AG04450 (cell line): ENCODE measurements at places on chromosomes 1 and 21.

GRCh38 chr1:64046243-64046642 is 157.2 kb upstream of the UBE2U start:
- no peak for DNase-seq

DNA sequence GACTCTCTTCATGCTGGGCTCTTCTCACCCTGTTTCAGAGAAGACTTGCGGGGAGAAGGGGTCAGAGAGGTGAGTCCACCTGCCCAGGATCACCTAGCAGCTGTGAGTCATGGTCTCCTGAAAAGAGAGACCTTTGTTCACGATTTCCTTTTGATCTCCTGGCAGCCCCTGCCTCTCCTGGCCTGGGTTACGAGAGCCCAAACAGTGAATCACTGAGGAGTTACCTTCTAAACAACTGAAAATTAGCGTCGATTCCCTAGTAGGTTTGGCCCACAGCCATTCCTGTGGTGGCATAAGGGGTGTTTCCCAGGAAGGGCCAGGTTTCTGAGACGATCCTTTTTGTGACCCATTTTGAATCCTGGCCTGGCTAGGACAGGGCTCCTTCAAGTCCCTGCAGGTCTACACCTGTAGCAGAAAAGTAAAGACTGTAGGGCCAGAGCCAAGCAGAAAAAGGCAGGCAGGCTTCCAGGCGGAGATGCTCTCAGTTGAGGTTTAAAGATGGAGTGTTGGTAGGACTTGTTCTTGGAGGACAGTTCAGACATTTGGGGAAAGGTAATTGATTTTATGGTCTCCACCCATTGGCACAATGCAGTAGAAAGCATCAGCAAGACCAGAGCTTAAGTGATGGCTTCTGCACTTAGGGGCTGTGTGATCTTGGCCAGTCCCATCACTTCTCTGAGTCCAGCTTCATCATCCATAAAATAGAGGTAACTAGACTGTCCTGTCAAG is 2.1 kb upstream of the PLA2G2E start:
- no peak for DNase-seq

DNA sequence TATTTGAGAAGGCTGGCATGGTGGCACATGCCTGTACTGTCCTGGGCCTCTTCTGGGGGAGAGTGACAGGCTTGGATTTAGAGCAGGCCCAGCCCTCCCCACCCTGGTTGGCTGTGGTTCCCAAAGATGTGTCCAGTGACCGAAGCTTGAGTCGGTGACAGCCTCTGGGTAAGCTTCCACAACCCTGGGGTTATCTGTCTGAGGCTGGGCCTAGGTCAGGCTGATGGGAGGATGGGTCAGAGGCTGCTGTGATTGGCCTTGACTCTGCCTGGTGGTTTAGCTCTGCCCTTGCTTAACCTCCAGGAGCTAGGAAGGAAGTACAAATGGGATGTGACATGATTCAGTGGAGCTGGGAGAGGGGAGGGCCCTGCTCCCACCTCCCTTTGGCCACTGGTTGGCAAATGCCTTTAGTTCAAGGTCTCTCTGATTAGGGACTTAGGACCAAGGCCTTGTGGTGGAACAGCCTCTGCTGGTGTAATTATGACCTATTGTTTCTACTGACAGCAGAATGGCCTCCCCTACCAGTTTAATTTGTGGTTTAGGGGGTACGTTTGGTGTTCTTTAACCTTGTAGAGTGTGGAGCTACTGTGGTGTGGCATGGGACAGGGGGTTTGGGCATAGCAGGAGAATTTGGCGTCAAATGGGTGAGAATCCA is 16.6 kb downstream of the NUDC start:
- no peak for DNase-seq

GRCh38 chr1:30923597-30923996 is 15.0 kb upstream of the SDC3 start:
- no peak for DNase-seq

DNA sequence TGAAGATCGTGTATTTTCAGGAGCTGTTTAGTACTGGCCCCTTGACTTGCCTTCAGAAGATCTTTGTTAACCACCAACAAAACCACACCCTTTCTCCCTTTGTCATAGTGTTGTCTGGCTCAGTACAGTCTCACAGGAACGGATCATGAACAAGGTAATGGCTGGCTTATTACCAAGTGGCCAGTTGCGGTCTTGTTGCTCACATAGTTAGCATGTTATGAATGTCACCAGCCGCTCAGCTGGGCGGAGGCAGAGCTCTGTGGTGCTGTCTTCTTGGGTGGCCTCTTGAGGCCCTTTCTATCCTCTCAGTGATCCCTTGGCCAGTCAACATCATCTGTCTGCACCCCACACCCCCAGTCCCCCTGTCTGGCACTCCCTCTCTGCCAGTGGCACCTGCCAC is 21.4 kb downstream of the CNIH3 start:
- DNase-seq = peak; percentile 83

DNA sequence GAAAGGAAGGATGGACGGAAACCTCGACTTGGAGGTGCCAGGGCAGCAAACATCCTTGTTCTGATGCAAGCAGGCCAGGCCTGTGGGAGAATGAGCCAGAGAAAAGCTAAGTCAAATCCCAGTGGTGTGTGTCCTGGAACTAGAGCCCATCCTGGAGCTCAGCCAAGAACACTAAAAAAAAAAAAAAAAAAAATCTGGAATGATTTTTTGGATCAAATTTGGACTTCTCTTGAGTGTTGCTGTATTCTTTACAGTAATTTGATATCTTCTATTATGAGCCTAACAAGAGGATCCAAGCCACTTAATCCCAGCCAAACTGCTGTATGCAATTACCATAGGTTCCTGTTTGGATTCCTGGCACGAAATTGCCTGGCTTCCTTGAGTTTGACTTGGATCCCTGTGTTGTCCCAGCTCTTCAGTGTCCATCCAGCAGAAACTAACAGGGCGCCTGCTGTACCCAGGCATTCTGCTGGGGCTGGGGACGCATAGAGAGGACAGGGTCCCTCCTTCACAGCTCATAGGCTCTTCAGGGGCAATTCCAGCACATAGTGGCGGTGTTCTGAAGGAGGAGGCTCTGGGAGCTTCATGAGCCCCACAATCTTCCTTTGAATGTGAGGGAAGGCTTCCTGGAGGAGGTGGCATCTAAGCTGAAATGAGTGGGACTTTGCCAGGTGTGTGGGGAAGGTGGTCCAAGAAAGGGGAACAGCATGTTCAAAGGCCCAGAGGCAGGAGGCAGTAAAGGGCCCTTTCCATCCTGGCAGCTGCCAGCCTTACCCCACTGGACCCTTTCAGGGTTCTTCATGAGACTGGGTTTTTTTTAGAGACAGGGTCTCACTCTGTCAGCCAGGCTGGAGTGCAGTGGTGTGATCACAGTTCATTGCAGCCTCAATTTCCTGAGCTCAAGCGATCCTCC is 24.7 kb downstream of the EPHX1 start:
- no peak for DNase-seq

DNA sequence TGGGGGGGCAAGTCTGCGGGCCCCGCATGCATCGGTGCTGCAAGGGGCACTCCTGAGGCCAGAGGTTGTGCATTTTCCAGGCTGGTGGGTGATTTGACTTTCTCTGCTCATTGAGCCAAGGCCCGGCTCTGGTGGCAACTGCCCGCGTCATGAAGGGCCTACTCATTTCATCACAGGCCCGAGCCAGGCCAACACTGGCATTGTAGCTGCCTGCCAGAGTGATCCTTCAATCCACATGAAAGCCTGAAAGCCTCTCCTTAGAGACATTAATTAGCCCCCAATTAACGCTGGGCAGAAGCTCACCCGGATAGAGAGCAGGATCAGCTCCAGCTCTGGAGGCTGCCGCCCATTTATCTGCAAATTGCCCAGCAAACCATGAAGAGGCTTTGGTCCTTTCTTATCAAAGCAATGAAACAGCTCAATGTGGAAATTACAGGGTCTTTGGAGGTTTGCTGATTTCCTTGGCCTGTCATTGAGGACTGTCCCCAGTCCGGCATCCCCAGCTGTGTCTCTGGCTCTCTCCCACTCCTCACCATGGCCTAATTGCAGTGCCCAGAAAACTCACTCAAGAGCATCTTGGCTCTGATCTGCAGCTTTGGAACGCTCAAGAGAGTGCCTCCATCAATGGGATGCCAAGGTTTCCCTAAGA is 50.4 kb upstream of the STUM start:
- DNase-seq = no peak

GRCh38 chr1:239603530-239603929 is 217.2 kb downstream of the CHRM3 start:
- no peak for DNase-seq

- DNase-seq = no peak
These were observed 30.8 kb upstream of the RPTN start for GRCh38 chr1:152189657-152190442.

DNA sequence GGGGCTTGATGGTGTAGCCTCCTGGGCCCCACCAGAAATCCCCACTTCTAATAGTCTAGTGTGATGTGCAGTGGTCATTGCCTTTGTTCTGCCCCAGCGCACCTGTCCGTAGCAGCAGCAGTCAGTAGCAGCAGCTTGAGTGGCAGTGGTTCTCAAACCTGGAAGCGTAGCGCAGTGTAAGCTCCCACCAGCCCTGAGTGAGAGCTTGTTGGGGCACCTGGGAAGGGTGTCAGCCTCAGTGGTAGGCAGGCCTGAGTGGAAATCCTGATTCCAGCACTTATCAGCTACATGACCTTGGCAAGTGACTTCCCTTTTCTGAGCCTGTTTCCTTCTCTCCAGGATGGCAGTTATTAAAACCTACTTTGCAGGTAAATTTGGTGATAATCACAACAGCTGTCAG is 41.6 kb upstream of the EPHA8 start:
- DNase-seq = no peak

DNA sequence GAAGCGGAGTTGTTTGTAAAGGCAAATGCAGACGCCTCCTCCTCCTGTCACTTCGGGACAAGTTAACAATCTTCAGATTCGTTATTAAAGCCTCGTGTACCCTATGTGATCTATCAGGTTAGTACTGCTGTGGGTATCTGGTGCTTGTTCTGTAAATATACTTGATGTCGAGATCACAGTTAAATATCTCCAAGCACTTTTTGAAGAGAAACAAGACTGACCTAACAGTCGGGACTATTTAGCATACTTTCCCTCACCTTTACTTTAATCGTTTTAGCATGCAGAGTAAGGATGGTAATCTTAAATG is 710 bp downstream of the KLHL20 start:
- no peak for DNase-seq

GRCh38 chr1:198915327-198916231 is 276.7 kb downstream of the PTPRC start:
- DNase-seq = no peak

DNA sequence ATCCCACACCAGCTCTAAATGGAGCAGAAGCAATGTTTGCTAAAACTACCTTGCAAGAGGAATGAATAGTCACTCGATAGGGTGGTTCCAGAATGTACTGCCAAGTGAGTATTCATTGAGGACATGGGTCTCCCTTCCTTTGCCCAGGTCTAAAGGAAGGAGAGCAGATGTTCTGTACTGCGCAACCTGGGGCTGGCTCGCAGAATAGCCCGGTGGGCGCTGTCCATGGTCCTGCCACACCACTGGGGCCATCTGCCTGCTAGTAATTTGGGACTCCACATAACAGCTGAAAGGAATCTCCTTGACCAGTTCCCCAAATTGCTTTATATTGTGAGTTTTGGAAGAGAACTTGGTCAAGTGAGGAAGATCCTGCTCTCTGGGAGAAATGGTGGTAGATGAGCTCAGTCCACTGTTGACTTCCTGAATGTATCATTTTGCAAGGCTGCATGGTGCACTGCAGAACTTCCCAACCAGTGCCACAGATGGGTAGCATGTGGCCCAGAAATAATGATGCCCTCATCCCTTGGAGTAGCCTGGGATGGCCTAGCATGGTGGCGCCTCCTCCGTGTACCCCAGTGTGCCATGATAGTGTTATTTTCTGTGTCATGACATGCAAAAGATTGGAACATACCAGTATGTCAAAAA is 5.7 kb downstream of the SLC6A17 start:
- DNase-seq = peak; percentile 26

GRCh38 chr1:15033264-15033663 is 120.3 kb upstream of the TMEM51 start:
- DNase-seq = peak; percentile 73

DNA sequence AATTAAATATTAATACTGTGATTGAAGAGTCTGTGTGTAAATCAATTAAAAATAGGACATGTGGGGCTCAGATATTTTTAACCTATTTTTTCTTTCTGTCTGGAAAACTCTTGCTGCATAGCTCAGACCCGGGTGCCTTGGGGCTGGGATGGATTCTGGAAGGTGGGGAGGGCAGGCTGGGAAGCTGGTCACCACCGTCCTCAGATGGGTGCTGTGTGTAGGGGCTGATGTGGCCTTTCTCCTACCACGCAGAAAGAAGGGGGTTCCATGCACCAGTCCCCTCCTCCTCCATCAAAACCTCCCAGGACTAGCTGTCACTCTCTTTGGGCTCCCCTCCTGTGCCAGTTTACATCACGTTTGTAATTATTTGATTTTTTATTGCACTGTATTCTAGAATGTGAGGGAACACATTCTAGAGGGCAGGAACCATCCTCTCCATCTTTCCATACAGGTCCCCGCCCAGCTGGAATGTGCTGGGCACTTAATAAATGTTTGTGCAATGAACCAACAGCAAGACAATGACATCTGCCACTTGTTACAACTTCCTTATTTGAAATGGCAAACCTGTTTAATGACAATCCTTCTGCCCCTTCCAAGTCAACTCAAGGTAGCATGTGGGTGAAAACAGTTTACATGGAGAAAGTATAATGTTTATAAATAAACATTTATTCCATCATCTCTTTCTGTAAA is 104.3 kb downstream of the EDEM3 start:
- DNase-seq = no peak

DNA sequence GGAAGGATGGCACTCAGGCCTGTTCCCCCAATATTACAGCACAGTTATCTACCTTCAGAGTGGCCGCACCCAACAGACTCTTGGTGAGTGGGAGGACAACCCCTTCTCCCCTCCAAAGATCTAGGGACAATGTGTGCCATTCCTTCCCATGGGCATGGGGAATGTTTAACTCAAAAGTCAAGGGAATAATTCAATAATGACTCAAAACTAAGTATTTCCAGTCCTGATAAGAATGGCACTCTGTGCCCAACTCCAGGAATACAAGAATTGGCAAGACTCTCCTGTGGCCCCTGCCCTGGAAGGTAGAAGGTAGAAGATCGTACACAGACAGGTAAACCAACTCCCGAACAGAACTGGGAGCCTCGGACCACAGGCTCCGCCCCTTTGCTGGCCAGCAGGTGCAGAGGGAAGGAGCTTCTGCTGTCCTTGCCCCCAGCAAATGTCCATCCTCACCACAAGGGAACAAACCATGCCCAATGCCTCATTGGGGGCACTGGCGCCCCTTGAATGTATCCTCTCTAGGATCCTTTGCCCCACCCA is 514.0 kb downstream of the NPHP4 start:
- no peak for DNase-seq

DNA sequence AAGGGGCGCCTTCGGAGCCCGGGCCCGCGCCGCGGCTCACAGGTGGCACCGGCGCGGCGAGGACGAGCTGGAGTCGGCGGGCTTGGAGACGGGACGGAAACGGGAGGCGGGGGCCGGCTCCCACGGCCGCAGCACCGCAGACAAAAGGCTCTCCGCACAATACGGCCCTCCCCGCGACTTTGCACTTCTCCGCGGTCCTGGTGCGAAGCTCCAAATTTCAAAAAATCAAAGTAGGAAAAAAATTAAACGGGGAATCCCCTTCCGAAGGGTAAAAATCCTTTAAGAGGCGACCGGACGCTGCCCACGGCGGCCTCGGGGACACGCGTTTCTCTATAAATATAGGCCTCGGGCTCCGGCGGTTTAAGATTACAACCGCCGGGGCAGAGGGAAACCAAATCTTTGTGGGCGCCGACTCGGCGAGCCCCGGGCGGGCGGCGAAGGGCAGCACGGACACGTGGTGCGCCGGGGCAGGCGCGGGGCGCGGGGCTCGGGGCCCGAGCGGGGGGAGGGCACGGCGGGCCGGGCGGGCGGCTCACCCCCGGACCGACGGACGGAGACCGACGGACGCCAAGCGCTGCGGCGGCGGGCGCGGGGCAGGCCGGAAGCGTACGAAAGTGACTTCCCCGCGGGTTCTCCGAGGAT is 453 bp downstream of the PABPC4 start:
- no peak for DNase-seq
